Stimulated activated CD8-positive, alpha-beta memory T cell treated with anti-CD3 and anti-CD28 coated beads, Interleukin-12 subunit alpha, Interleukin-12 subunit beta, amount 100 ng/mL, for 1 hour (primary cell): ENCODE measurements at places on chromosomes 2 and 18.

DNA sequence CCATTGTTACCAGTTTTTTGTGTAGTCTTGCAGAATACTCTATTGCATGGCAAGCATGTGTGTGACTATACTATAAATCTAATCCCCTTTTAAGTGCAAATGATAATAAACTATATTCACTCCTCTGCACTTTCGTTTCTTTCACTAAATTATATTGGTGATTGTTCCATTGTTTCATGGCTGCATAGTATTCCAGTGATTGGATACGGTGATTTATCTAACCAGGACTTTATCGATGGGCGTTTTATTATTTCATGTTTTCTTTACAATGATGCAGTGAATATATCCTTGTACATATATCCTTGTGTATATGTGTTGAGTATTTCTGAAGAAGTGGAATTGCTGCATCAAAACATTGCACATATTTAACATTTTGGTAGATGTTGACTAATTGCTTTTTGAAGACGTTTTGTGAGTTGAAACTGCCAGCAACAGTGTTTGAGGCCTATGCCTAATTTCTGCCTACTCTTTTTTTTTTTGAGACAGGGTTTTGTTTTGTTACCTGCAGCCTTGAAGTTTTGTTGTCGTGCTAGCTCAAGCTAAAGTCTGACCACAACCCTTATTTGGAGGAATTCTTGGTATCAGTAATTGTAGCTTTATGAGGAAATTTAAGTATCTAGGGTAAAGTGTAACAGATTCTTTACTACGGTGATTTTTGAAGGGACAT lies 2.7 kb downstream of the MIB1 start:
- DNase-seq, result no peak

GRCh38 chr2:23592061-23592685 lies 207.2 kb downstream of the KLHL29 start:
- DNase-seq, result no peak

DNA sequence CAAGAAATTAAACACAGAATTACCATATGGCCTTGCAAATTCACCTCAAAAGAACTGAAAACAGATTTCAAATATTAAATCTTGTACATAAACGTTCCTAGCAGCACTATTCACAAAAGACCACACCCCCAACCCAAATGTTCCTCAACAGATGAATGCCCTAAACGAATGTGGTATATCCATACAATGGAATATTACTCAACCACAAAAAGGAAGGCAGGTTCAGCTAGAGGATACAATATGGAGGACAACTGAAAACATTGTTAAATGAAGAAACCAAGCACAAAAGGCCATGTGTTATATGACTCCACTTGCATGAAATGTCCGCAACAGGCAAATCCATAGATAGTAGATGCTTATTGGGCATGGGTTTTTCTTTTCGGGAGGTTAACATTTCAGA lies 61.7 kb downstream of the PPP4R1 start:
- DNase-seq, result no peak

DNA sequence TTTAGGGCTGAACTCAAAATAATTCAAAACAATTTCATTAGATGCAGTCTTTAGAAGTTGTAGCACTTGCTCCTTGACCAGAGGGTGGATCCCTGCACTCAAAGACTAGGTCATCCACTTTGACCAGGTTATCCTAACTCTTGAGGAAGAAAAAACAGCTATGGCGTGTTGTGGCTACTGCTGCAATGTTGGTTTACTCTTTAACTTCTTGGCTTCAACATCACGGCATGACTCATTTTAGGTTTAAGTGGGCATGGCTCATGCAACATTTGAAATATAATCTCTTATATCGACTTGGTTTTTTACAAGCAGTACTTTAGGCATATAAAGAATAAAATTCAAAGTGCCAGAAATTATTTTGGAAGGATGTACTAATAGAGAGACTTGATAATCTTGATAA lies 35.4 kb downstream of the ANKRD29 start:
- no peak for DNase-seq

DNA sequence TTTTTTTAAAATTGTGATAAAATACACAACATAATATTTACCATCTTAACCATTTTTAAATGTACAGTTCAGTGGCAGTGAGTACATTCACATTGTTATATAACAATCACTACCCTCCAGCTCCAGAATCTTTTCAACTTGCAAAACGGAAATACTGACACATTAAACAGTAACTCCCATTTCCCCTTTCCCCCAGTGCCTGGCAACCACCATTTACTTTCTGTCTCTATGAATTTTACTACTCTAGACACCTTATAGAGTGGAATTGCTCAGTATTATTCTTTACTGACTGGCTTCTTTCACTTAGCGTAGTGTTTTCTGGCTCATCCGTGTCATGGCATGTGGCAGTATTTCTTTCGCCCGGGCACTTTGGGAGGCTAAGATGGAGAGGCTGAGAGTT lies 32.6 kb downstream of the FASTKD2 start:
- no peak for DNase-seq

GRCh38 chr2:177692042-177692782 lies 299.6 kb downstream of the AGPS start:
- no peak for DNase-seq

- no peak for DNase-seq
These were observed 8.3 kb upstream of the CTIF start for GRCh38 chr18:48530399-48531081.
